Stimulated activated CD4-positive, alpha-beta T cell treated with anti-CD3 and anti-CD28 coated beads, Interleukin-1b, Interleukin-23, amount 100 ng/mL, for 24 hours (primary cell): ENCODE measurements at places on chromosomes 1 and 21.

DNA sequence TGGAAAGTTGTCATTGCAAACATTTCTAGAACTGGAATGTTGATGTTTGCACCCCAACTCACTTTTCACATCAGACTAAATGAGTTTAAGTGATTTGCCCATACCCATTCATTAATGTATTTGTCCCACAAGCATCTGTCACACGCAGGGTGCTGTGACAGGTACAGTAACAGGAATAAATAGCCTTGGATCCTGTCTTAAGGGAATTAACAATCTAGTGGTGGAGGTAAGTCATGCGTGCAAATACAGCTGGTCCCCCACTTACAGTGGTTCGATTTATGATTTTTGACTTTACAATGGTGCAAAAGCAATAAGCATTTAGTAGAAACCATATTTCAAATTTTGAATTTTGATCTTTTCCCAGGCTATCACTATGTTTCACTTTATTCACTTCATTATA, 17.5 kb upstream of the PRDM2 start:
- DNase-seq = no peak

DNA sequence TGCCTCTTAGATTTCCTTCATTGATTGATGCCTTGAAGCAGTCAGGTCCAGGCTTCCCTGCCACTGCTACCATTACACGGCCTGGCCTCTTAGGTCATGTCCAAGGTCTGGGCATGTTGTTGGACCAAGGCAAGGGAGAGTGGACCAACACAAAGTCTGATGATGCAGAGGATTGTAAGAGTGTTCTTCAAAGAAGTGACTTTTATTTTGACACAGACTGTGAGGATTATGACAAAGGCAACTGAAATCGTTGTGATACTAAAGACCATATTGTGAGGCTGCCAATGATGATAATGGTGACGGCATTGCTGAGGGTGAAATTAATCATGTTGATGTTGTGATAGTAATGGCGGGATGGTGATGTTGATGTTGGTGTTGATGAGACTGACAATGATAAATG, 149.5 kb downstream of the GRIK3 start:
- DNase-seq = no peak

DNA sequence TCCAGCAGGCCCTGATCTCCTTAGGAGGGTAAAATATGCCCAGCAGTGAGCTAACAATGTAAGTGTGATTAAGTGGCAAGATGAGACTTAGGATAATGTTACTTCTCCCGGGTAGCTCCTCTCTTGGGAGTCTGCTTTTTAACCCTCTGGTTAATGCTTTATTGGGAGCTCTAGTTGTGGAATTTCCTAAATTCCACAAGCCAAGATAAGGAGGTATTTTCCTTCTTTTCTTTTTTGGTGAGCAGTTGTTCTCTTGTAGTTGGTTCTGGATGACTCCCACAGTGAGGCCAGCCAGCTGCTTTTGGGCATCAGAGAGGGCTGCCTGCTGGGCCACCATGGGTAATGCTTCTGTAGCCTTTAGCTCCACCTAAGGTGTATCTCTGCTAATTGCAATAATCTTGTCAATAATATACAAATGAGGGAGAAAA, 19.3 kb downstream of the C1orf52 start:
- DNase-seq = no peak

- DNase-seq = no peak
Observed at GRCh38 chr1:18632783-18633421, 2.3 kb downstream of the PAX7 start.

GRCh38 chr1:180530501-180530900, 28.1 kb upstream of the ACBD6 start:
- DNase-seq = no peak

- no peak for DNase-seq
Observed at GRCh38 chr1:193462629-193463320, 276.4 kb upstream of the B3GALT2 start.

DNA sequence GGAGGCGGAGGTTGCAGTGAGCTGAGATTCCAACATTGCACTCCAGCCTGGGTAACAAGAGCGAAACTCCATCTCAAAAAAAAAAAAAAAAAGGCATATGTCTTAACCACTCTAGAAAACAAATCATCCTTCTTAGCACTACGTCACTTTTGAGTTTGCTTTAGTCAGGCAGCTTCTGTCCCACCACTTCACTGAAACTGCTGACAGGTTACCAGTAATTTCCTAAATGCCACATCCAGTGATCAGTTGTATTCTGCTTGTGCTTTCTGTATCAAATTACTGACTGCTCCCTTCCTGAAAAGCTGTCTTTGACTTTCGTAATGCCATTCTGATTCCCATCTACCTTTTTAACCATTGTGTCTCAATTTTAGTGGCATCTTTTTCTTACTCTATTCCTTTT, 21.7 kb downstream of the RCOR3 start:
- no peak for DNase-seq

DNA sequence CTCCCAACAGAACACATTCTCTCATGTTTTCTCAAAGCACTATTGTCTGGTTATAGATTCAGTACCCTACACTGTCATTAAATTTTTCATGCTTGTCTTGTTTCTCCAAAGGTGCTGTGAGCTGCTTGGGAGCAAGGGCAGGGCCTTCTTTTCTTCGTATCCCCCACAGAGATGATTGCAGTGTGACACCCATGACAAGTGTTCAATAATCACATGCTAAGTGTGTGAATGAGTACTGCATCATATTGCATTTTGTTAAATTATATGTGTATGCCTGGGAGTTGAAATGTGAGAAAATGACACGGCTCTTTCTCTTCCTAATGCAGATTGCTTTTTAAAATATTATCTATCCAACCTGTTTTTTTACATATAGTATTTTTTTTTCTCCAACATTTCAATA, 57.3 kb upstream of the MAGI3 start:
- no peak for DNase-seq

- peak; percentile 55 for DNase-seq
Observed at GRCh38 chr1:32413507-32414185, 19.4 kb upstream of the BSDC1 start.

DNA sequence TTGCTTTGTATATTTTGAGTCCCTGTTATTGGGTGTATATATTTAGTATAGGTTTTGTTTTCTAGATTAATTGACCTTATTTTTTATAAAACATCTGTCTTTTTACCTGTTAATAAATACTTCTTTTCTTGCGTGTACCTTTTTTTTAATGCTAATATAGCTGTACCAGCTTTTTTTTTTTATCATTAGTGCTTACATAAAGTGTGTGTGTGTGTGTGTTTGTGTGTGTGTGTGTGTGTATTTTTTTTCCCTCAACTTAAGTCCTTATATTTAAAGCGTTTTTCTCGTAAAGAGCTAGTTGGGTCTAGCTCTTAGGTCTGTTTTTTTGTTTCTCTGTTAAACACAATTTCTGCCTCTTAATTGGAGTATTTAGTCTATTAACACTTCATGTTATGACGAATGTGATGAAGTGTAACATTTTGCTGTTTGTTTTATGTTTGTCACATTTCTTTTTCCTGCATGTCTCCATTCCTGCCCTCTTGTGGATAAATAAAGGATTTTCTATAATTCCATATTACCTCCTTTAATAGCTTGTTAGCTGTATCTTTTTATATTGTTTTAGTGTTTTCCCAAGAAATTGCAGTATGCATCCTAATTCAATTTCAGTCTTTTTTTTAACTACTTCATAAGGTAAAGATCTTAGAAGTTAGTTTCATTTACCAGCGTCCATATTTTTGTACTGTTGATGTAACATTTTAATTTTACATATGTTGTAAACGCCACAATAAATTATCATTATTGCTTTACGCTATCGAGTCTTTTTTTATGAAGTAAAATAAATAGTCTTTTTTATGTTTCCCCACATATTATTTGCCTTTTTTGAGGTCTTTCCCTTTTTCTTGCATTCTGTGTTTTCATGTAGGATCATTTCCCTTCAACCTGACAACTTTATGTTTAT, 4.3 kb downstream of the PRMT2 start:
- DNase-seq = no peak

DNA sequence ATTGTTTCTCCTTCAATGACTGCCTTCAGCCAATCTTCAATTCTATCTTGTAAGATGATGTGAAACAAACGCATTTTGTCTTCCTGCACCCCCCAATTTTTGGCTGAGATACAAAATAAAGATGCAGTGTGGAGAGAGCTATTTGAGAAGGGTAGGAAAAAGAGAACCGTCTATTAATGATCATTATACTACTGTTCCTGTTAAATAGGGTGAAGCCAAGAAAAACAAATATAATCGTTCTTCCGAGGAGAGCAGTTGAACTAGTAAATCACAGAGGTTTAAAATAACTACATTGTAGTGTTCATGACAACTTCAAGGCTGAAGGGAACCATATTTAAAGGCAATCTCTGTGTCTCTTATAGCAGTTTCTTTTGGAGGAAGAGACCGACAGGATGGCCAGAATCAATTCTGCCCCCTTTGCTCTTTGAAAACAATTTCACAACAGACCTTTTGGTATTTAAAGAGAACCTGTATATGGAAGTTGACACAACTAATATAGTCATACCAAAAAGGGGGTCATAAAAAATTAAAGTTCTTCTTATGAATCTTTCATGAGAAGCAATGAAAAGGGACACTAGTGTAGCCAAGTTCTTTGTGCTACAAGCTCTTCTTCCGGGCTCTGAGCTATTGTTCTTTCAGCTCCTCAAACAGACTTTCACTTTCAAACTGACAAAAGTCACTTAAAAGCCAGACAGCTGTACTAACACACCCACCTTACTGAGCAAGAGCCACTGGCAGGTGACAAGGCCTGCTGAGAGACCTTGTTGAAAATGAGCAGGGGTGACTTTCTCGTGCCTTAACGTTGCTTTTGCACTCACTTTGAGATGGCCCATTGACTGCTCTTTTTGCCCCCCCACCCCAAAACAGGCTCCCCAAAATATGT, 30.9 kb downstream of the PROX1 start:
- DNase-seq = no peak

DNA sequence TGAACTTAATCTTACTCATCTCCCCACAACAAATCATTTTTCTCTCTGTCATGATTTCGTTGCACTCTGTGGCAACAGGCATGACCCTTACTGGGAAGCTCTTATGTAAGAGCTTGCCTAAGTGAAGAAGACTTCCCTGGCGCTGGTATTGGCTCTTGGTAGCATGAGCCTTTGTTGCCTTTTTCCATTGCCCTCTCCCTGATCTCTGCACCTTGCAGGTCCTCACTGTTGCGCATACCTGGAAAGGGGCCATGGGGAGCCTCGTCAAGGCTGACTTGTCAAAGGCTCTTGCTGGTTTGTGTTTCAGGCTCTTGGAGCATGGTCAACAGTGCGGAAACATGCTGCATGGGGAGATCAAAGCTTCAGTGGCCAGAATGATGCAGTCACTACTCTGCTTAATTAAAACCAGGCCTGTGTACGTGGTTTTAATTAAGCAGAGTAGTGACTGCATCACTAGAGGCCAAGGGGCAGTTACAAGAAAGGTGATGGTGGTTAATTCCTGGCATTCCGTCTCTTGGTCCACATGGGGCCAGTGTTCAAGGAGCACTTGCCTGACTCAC, 141.3 kb downstream of the SPATA46 start:
- DNase-seq = no peak

DNA sequence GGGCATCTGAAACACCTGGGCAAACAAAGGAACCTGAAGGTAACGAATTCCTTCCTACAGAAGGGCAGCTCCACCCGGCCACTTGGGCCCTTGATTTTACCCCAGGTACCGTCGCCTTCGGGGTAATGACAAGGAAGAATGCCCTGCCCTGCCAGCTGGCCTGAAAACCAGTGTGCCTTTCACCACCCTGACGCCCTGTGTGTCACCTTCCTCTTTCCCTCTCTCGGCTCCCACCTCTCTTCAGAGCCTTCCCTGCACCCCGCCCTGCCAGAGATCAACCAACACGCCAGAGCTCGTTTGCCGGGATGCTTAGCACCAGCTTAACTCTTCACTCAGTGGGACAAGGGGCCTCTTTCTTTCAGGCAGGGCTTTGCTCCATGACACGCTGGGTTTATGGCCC, 86.0 kb downstream of the SIM2 start:
- no peak for DNase-seq

DNA sequence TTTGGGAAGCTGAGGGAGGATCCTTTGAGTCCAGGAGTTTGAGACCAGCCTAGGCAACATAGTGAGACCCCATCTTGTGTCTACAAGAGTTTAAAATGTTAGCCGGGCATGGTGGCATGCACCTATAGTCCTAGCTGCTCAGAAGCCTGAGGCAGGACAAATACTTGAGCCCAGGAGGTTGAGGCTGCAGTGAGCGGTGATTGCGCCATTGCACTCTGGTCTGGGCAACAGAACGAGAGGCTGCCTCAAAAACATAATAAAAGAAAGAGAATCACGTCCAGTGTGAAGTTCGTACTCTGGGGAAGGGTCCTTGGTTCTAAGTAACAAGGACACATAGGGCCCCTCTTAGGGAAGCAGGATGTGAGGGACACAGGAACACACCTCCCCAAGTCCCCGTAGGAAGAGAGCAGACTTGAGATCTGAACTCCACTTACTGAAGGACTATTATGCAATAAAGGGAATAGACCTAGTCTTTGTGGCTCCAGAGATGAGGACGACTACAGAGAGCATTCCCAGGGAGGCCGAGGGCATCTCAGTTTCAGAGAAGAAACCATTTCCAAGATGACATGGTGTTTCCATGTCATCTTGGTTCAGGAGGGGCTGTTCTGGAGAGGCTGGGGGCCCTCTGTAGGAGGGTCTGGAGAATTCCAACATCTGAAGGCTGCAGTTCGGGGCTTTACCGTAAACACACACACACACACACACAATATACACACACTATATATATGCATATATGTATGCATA, 10.8 kb upstream of the ENO1 start:
- DNase-seq = no peak

- DNase-seq = no peak
Observed at GRCh38 chr1:15948595-15949452, 27.1 kb downstream of the ZBTB17 start.

GRCh38 chr1:89167590-89168230, 8.1 kb downstream of the GBP7 start:
- DNase-seq = no peak

GRCh38 chr1:112083487-112083886, 94.0 kb upstream of the KCND3 start:
- no peak for DNase-seq

DNA sequence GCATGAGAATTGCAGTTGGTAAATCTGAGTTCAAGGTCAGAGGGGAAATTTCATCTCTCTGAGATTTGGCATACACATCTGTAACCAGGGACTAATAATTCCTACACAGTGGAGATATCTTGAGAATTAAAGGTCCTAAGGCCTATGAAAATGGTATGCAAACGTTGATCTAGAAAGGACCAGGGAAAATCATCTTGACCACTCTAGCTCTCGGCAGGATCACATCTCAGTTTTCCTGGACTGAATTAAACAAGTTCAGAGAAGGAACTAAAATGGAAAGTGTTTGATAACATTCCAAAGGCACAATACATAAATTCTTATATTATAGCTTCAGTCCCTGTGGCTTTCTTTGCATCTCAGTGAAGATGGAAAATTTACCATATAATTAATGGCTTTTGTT, 28.5 kb upstream of the SIPA1L2 start:
- DNase-seq = no peak
